ENCODE measurements at places on chromosomes 6 and 20.
A peak's percentile ranks its signal among the peaks of the same experiment; 100 is the strongest.

- no peak for DNase-seq
Observed at GRCh38 chr6:25670793-25671513, 18.9 kb downstream of the SCGN start.

GRCh38 chr6:41371461-41371991 is 36.1 kb downstream of the NCR2 start:
- no peak for DNase-seq

GRCh38 chr6:150992703-150993102 is 127.2 kb downstream of the MTHFD1L start:
- no peak for DNase-seq

- no peak for DNase-seq
Observed at GRCh38 chr20:36848078-36848660, 27.8 kb upstream of the TLDC2 start.

- DNase-seq = no peak
Observed at GRCh38 chr6:13205106-13205505, 123.2 kb downstream of the TBC1D7 start.

DNA sequence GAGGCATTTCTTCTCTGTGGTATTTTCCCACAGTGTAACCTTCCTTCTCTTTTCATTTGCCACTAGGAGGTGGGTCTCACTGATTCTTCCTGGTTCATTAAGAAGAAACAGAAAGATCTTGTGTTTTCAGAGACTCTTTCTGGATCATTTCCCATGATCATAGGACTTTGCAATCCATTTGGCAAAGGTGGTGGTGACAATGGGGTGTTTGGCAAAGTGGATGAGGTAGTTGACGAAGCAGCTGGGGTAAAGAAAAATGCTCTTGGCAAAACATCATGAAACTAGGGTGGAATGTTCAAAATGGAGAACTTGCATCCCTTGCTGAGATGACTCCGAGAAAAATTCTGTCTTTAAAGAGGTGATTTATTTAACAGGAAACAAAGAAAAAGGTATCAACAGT is 50.6 kb downstream of the TRAF3IP2 start:
- DNase-seq = no peak

GRCh38 chr6:55886185-55886836 is 10.9 kb upstream of the BMP5 start:
- no peak for DNase-seq

DNA sequence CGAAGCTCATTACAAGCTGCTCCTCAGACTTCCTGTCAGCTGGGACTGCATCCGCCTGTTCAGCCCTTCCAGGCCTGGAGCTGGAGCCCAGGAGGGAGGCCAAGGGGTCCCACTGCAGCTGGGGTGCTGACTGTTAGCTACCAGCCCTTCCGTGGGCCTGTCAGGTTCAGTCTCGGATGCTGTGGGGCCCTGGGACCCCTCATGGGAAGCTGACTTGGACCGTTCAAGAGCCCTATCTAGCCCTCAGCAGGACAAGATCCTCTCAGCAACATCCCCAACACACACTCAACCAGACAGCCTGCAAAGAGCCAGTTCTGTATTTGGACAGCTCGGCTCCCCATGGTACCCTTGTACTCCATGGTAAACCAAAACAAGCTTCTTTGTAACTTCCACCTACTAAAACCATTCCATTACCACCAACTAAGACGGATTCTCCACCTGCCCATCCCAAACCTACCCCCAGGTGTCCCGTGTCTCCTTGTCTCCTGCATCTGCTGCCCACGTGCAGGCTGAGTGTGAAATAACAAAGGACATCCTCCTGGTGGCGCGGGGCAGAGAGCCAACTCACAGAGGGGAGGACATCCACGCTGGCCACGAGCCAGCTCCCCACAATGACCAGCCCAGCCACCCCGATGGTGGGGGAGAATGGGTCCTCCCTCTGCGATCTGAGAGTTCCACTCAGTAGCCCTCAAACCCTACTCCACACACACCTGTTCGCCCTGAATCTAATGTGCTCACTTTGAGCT is 111.2 kb downstream of the TAF4 start:
- no peak for DNase-seq

- no peak for DNase-seq
Observed at GRCh38 chr6:31478186-31478950, 19.6 kb upstream of the MICB start.

- no peak for DNase-seq
Observed at GRCh38 chr6:157525292-157525889, 144.4 kb downstream of the ZDHHC14 start.

DNA sequence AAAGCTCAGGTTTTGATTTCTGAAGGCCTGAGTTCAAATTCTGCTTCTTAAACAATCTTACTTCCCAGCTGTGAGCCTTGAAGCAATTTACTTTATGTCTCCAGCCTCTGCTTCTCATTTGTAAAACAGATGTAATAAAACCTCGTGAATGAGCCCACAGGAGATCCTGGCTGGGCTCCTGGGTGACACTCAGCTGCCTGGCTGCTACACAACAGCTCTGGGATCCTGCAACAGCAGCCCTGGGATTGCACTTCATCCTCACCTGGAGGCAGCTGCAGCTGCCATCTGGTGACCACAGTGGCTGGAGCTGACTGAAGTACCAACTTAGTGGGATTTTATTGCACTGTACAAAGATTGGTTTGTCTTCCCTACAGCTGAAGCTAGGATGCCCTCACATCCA is 98.6 kb downstream of the NDUFAF5 start:
- DNase-seq = no peak

DNA sequence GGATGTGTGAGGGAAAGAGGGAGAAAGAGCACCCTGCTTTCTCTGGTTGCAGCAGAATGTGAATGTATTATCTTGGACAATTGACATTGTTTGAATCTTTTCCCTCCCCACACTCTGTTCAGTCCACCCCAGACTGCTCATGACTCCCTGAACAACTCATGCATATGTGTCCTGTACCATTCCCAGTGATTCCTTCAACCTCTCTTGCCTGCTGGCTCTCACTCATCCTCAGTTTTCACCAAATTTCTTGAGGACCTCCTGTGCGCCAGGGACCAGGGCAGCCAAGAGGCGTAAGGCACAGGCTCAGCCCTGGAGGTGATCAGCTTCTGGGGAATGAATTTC is 5.4 kb downstream of the NOX3 start:
- no peak for DNase-seq

DNA sequence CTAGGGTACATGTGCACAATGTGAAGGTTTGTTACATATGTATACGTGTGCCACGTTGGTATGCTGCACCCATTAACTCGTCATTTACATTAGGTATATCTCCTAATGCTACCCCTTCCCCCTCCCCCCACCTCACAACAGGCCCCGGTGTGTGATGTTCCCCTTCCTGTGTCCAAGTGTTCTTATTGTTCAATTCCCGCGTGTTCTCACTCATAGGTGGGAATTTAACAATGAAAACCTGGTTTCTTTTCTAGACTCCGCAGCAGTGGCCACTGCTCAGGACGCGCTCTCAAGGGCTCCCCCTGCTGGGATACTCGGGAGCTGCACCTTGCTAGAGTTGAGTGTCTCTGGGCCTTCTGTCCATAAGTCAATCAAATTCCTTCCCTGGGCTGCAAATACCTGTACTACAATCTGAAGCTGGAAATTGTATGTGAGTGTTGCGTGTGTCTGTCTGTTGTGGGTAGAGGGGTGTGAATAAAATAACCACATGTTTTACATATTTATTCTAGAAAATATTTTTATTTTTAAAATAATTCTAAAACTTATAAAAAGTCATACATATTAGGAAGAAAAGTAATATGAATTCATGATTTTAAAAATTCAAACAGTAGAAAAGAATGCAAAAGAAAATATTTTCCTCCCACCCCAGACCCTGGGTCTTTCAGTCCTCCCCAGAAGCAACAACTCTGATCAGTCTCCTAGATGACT is 8.2 kb upstream of the CEP250 start:
- peak; percentile 48 for DNase-seq

DNA sequence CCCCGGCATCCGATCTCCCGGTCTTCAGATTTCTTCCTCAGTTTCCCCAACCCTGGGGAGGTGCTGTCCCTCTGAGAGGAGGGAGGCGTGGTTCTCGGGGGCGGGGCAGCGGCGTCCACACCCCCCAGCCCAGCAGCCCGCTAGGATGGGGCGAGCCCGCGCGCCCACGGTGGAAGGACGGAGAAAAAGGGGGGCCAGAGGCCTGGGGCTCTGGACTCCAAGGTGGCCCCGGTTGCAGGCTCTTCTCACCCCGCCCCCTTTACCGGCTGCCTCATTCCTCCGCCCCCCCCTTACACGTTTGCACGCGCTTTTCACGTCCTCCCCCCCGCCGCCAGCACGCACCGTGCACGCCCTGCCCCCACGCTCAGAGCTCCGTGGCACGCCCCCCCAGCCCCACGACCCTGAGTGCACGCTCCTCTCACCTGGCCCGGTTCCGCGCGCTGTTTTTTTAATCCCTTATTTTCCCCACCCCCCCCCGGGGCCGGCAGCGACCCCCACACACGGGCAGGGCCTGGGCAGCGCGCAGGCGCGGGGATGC is 402 bp downstream of the ZBTB12 start:
- DNase-seq = no peak

DNA sequence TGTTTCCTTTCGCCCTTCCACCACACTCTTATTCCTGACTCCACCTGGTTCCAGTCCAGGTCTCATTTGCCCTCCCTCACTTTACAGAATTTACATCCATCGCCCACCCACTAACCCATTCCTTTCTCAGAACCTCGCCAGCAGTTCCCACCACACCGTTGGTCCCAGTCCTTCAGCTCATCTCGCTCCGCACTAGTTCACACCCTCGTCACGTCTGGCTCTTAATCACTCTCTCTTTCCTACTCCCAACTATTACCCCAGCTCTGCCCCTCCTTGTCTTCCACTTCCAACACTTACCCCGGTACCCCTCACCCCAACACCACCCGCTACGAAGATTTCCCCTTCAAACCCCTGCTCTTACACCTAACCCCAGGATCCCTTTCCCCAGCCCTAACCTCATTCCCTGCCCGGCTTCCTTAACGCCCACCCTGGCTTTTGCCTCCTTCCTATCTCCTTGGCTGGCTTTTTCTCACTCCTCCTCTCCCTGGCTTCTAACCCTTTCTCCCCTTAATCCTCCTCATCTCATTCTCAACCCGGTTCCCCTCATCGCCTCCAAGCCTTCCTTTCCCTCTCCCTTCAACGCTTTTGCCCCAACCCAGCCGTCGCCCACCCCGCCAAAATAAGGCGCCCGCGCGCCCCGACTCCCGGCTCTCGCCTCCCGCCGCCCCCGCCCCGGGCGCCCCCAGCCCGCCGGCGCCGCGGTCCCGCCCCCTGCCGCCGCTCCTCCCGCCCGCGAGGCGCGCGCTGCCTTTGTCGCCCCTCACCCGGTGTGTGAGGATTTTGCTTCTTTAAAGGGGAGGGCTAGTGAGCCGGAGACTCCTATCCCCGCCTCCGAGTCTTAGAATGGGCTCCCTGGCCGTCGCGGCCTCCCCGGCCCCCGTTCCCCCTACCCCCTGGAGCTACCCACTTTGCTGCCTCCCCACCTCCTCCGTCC is 542 bp downstream of the USP49 start:
- no peak for DNase-seq

DNA sequence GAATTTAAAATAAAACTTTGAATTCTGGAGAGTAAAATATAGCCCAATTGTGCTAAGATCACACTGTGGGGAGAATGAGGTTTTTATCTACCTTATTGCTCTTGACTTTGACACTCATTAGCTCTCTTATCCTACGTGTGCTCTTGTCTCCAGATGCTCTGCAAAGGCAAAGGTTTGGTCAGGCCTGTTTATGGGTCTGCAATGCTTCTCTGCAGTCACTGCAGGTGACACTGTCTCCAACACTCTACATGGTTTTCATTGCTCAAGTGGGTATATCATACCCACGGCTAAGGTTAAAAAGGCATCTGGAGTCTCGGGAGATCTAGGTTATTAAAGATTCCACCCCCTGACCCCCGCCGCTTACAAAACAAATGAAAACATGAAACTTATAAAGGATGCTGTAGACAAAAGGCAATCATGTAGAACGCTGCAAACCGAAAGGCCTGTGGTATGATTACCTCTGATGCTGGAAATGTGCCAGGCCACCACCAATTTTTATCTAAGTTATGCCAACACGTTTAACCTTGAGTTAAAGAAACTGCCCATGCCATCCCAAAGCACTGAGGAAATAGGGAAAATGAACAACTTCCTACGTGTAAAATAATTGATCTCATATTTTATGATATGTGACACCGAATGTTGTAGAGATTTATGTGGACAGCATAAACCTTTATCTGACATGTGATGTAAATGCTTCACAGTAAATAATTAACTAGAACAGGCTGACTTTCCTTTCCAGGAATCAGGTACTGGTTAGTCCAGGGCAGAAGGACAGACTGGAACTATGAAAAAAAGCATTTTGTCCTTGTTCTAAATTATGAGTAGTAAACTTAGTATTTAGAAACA is 238.2 kb upstream of the NOX3 start:
- DNase-seq = no peak

GRCh38 chr6:80433673-80434025 is 327.2 kb downstream of the BCKDHB start:
- no peak for DNase-seq

- DNase-seq = no peak
Observed at GRCh38 chr20:63135411-63135810, 80.5 kb downstream of the YTHDF1 start.

DNA sequence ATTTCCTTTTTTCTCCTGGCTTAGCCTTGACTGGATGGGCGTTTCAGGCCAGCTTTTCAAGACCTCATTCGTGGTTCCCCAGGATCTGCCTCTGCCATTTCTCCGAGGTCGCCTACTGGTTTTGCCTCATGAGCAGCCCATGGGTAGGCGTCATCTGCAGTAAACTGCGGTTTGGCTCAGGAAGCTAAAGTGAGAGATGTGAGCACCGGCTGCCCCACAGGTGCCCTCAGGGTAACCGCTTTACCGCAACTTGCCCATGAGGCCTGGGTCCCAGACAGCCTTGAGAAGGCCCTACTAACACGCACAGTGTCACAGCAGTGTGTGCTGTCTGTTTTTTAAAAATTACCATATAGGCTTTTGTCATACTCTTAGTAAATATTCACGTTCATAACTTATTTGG is 53.4 kb upstream of the TBXT start:
- no peak for DNase-seq

- DNase-seq = no peak
Observed at GRCh38 chr20:32908334-32909292, 49.9 kb downstream of the EFCAB8 start.

- DNase-seq = no peak
Observed at GRCh38 chr6:87431263-87431662, 23.5 kb downstream of the CFAP206 start.

DNA sequence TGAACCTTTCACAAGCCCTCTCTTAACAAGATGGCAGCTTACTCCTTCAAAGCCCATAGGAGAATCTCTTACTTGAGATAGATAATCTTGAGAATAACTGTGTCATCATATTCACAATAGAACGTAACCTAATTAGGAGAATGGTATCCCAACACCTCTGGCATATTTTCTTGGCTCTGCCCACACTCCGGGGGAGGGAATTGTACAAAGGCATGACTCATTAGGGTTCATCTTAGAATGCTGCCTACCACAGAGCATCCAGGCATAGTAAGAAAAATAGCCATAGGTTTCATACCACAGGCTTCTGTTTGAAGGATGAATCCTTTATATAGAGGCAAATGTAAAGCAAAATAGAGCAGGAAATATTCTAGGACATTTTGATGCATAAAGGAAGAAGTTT is 1100.6 kb upstream of the CITED2 start:
- DNase-seq = no peak
